ENCODE measurements at places on chromosomes 6 and 20.

GRCh38 chr6:166540631-166541331 lies 45.7 kb downstream of the RAMACL start:
- DNase-seq: peak; percentile 80

DNA sequence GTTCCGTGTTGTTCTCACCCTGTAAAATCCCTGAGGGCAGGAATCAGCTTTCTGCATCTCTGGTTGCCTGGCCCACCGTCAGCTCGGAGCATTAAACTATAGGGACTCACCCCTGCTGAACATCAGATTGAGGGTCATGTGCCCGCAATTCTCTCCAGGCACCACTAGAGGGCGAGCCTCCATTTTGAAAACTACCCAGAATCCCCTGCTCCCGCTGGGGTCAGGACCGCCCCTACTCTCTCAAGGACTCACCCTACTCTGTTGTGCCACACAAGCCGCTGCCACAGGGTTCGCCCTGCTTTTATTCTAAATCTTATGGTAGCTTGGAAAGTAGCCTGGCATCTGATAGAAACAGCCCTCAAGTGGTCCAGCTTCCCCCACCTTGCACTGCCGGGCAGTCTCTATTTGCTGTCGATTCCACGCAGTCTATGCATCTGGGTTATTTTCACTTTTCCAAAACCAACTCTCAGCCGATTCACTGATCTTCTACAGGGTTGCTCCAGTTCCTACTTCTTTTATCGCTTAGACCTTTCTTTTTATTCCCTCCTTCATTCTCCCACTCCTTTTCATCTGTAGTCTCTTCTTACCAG lies 244.1 kb upstream of the QKI start:
- peak; percentile 43 for DNase-seq

DNA sequence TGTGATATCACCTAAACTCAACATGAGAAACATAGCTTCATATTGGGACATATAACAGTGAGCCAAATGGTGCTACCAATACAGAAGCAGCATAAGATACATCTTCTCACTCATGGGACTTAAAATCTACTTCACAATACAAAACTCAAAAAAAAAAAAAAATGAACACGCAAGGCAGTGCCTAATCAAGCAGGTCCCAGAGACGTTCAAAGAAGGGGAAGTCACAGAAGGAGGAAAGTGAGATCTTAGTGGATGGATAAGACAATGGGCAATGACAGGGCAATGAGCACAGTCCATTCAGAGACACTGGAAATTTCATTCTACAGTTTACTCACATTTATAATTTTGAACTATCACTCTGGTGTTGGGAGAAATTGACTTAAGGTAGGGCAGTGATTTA lies 88.3 kb downstream of the FAM50B start:
- DNase-seq: no peak

DNA sequence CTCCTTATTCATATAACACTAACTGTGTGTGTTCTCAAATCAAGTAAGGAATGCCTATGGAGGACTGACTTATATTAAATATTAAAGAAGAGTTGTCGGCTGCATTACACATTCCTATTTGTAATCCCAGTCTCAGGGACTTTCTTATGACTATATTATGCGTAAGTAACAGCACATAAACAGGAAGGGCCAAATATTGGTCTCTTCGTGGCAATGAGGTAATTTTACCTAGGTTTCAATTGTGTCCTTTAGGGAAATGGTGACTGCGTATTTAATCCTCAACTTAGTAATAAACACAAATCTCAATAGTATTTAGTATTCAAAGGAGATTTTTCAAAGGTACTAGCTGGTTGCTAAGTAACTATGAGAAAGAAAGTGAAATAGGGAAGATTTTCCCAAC lies 22.8 kb upstream of the EPM2A start:
- no peak for DNase-seq

- no peak for DNase-seq
Observed at GRCh38 chr6:109897025-109897424, 81.1 kb upstream of the GPR6 start.

DNA sequence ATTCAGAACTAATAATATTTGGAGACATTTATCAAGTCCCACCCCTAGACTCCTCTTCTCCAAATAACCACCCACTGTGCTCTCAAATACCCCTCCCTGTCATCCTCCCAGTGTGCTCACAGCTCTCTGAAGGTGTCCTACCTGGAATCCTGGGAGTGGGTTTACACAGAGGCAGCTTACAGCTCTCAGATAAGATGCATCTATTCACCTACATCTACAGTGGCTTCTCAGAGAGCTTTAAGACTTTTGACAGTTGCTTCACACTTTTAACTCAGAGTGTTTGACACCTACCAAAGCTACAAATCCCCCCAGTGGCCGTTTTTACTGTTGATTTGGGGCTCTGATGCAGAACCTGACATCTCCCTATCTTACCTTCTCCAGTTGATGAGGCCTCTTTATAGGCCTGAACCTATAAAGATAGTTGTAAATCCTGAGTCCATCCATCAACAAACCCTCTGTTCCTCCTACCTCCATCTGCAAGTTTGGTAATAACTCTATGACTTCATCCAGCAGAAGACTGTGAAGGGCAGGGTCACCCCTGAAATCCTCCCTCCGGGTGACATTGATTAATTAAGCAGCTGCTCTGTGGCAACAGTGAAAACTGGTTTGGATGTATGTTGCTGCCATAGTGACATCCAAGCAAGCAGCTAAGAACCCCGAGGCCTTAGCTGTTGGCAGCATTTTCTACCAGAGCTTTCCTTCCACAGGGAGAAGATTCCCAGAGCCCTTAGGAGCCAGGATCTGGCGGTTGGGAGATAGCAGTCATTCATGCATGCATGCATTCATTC lies 226.1 kb upstream of the RREB1 start:
- DNase-seq: no peak

DNA sequence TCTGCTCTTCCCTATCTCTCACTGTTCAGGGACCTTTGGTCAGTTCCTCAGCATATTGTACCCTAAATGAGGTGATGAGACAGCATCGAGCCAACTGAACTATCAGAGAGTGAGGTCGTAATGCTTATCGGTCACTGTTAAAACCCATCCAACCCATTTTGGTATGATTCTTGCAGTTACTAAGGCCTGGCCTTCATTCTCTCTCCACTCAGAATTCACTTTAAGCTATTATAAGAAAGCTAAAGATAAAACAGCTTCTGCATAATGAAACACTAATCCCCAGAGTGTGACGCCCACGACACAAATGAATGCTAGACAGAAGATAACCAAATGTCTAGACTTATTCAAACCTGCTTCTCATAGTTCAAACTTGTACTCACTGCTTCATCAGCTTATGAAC lies 175.8 kb downstream of the GMPR start:
- DNase-seq: peak; percentile 38

Measured in GM20000 (cell line).